RWPE2 (cell line): ENCODE measurements at places on chromosomes 16 and 17.

GRCh38 chr16:4323845-4324488 lies 8.1 kb downstream of the GLIS2 start:
- peak; percentile 57 for DNase-seq

GRCh38 chr17:36148559-36149295 lies 27.7 kb downstream of the TBC1D3B start:
- no peak for DNase-seq

DNA sequence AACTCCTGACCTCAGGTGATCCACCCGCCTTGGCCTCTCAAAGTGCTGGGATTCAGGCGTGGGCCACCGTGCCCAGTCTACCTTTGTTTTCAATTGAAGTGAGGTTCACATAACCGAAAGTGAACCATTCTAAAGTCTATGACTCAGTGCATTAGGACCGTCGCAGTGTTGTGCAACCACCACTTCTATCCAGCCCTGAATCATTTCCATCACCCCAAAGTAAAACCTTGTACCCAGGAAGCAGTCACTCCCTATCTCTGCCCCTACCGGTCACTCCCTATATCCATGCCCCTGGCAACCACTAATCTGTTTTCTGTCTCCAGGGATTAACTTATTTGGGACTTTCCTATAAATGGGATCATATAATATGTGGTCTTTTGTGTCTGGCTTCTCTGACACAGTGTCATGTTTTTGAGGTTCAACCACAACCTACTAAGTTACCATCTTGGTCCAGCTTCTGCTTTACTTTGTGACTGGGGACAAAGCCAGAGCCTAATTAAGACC lies 28.3 kb upstream of the CDC42EP4 start:
- DNase-seq, result peak; percentile 84

DNA sequence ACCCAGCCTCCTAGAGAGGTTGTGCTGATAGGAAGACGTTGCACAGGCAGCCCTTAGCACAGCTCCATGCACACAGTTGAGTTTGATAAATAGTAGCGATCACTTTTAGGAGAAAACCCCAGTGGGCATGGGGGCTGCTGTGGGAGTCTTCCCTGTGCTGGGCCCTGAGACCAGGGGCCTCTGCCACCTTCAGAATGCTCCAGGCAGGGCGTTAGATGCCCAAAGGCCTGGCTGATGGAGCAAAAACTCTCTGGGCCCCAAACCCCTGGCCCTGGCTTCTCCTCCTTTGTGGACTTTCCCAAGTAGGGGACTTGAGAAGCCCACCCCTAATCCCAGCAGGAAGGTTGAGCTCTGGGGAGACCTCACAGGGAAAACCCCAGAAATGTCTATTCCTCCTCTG lies 14.3 kb upstream of the SLC4A1 start:
- no peak for DNase-seq

DNA sequence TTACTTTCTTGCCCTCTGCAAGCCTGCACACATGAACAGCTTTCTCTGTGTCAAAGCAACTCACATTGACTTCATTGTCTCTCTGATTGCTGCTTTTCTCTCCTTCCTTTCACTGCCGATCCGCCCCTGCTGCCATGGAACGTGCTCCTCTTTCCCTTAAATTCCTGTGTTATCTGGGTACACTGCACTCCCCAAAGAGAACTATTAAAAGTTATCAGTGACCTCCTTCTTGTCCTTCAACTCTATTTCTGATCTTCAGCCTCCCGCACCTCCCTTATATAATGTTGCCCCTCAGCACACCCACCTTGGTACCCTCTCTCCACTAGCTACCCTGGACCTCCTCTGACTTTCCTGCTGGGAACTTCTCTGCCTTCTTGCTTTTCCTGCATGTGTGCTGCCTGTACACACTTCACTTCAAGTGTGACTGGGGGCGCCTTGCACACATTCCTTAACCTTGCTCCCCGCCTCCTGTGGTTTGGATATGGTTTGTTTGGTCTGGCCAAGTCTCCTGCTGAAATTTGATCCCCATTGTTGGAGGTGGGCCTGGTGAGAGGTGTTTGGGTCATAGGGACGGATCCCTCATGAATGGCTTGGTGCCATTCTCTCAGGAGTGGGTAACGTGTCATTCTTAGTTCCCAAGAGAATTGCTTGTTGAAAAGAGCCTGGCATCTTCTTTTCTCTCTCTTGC lies 26.7 kb upstream of the PMP22 start:
- DNase-seq, result no peak

GRCh38 chr16:11423315-11424117 lies 78.3 kb downstream of the RMI2 start:
- DNase-seq, result no peak

DNA sequence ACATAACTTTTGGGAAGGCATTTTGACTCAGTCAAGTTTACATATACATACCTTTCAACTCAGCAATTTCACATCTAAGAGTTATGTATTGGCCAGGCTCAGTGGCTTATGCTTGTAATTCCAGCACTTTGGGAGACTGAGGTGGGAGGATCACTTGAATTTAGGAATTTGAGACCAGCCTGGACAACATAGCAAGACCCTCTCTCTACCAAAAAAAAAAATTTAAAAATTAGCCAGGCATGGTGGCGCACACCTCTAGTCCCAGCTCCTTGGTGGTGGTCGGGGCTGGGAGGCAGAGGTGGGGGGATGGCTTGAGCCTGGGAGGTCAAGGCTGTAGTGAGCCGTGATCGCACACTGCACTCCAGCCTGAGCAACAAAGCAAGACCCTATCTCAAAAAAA lies 79.3 kb downstream of the AATF start:
- DNase-seq, result no peak

- no peak for DNase-seq
Measured at GRCh38 chr17:29880031-29880430, 50.0 kb downstream of the SSH2 start.

DNA sequence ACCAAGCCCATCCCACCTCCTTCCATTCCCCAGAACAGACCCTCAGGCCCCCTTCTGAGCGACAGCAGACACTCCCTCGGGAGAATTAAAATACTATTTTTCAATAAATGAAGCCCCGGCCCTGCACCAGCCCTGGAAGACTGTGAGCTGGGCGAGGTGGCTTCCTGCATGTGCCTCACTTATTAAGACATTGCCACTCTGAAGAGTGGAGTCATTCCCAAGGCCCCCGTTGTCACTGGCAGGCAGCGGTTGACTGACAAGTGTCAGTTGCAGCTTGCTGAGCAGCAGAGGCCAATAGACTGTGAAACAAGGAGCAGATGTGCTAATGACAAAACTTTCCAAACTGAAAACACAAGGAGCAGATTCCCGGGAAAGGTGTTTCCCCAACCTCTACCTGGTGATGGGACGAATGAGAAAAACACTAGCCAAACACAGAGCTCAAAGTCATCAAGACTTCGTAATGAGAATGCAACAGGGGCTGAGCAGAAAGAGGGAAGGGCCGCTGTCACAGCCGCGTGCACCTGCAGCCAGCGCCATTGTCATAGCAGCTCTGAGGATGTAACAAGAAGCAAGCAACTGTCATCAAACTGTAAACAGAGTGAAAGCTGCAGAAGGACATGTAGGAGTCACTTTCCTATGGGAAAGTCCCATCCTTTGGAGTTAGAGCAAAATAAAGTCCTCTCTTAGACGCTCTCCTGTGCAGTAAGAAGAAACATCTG lies 232.1 kb downstream of the C16orf78 start:
- no peak for DNase-seq

DNA sequence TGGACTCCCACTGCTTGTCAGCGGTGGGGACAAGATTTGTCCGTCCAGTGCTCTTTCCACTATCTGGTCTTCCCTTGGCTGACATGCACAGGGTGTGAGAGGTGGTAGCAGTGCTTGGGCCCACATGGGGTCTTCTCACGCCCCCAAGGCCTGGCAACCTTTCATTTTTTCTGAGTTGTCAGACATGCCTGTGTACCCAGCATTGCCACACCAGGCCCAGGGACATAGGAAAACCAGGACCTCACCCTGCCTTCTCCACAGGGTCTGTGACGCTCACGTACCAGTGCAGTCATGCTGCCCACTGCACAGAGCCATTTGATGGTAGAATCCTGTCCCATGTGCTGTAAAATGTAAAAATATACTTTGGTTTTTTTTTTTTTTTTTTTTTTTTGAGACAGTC lies 57.8 kb downstream of the B9D1 start:
- DNase-seq, result no peak

GRCh38 chr17:11122908-11123307 lies 118.1 kb upstream of the SHISA6 start:
- DNase-seq, result no peak

- peak; percentile 94 for DNase-seq
Measured at GRCh38 chr16:67884684-67885083, at the start of gene NRN1L. Gene NRN1L, plus strand, starts transcription at chr16:67884885. Its CDS starts 19 bp downstream, at chr16:67884904.

GRCh38 chr17:1830288-1830687 lies 483 bp downstream of the RPA1 start:
- DNase-seq, result no peak
